ENCODE measurements at places on chromosomes 3 and 15. TPM values are rescaled to one million over a fixed set of nuclear protein-coding genes. Genes with fewer than 3 reads are reported as not detected.

The PAQR9 gene
- 0.56 TPM for polyA plus RNA-seq

- no peak for DNase-seq
Measured at GRCh38 chr3:141939759-141940158, 63.3 kb downstream of the ATP1B3 start.

DNA sequence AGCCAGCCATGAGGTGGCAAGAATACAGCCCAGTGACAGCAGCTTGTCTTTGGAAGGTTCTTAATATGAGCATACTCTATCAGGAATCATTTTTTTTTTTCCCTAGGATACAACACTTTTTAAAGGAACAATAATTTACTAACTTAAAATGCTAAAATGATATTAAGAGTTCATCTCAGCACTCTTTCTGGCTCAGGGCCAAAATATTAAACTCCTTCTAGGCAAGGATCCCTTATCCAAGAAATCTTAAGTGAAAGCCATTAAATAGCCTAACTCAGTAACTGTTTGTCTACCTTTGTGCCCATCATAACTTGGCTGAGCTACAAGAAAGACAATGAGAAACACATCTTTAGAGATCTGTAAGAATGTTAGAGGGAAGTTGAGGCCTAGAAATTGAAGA lies 529.5 kb upstream of the TGFBR2 start:
- DNase-seq: no peak

DNA sequence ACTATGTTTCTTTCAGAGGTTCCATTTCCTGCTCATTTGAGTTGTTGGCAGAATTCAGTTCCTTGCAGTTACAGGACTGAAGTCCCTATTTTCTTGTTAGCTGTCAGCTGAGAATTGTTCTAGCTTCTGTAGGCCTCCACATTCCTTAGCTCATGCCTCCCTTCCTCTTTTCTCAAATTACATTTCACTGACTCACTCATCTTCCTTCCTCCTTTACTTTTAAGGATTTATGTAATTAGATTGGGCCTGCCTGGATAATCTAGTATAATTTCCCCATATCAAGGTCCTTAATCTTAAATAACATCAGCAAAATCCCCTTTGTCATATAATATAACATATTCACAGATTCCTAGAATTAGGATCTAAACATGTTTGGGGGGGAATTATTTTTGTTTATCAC lies 40.6 kb upstream of the RBMS3 start:
- no peak for DNase-seq

The SIDT1 gene
- 2.8 TPM for polyA plus RNA-seq

The C2CD4B gene
- polyA plus RNA-seq: 0.75 TPM

The GUCA1C gene
- 0.27 TPM for polyA plus RNA-seq

- DNase-seq: no peak
Measured at GRCh38 chr3:31743331-31744089, 210.8 kb downstream of the STT3B start.

- no peak for DNase-seq
Measured at GRCh38 chr3:64185436-64185835, 39.8 kb downstream of the PRICKLE2 start.

DNA sequence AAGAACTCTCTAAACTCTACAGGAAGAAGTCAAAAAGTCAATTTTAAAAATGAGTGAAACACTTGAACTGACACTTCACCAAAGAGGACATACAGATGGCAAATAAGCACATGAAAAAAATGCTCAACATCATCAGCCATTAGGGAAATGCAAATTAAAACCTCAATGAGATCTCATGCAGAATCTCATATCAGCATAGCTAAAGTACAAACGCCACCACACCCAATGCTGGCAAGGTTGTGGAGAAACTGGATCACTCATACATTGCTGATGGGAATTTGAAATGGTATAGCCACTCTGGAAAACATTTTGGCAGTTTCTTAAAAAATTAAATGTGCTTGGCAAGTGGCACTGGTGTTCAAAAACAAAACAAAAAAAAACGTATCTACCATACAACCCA lies 34.2 kb downstream of the MEGF11 start:
- no peak for DNase-seq

DNA sequence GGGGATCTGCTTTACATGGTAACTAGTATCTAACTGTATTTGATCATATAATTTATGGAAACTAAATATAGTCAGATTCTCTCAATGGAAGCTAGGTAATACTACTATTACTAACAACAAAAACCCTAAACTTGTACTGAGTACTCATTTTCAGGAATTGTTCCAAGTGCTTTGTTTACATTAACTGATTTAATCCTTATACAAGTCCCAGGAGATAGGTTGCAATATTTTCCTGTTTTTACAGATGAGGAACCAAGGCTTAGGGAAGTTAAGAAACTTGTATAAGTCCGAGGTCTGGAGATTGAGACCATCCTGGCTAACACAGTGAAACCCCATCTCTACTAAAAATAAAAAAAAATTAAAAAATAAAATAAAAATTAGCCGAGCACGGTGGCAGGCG lies 7.5 kb upstream of the MTHFS start:
- no peak for DNase-seq

DNA sequence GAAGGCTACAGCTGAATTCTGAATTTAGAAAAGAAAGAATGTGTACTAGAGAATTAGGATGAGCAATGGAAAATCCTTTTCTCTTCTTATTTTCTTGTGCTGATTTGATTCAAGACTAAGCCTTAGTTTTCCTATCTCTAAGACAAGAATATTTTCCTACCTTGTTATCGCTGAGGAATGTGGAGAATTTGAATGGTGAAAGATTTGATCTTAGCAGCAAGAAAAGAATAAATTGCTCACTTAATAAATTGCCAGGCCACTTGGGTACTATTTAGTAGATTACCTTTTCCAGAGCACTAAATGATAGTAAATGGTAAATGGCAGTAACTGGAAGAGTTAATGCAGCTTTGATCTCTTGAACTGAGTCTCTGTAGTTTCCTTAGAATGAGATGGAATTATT lies 145.7 kb upstream of the MEIS2 start:
- DNase-seq: no peak

- no peak for DNase-seq
Measured at GRCh38 chr15:23763021-23763420, 75.9 kb upstream of the NDN start.

GRCh38 chr3:86938416-86939105 lies 52.4 kb downstream of the VGLL3 start:
- no peak for DNase-seq

DNA sequence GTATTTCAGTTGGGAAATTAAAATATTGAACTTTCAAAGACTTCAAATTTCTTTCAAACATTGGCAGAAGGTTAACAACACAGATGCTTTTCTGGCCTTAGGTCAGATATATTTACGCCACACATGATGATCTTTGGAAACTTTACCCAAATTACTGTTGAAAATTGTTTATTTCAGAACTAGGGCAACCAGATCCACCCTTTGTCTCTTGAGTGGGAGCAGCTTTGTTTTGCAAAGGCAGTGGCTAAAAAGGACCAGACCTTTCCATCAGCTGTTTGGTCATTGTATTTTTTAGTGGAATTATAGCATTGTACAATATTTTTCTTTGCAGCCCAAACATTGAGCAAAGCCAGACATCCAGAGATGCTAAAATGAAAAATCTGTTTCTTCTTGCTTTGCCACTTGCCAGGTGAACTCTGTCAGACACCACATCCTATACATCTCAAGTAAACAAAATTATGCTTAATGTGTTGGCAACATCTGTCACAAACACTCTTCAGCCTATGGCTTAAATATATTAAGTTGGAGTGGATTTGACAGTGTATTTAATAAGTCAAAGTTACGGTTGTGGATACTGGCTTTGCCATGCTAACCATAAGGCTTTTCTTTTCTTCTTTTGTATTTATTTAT lies 651.9 kb downstream of the RBMS3 start:
- no peak for DNase-seq

- no peak for DNase-seq
Measured at GRCh38 chr3:58254144-58254543, 16.6 kb downstream of the ABHD6 start.

The PRKCD gene
- 20.2 TPM for polyA plus RNA-seq

- DNase-seq: no peak
Measured at GRCh38 chr3:66265649-66266048, 44.8 kb downstream of the SLC25A26 start.

GRCh38 chr3:126063358-126063965 lies 20.5 kb downstream of the SLC41A3 start:
- DNase-seq: no peak

The SAXO2 gene
- polyA plus RNA-seq: 6.7 TPM

The P2RY14 gene
- 1.1 TPM for polyA plus RNA-seq

- DNase-seq: no peak
Measured at GRCh38 chr15:31508656-31509055, 182.0 kb downstream of the KLF13 start.

DNA sequence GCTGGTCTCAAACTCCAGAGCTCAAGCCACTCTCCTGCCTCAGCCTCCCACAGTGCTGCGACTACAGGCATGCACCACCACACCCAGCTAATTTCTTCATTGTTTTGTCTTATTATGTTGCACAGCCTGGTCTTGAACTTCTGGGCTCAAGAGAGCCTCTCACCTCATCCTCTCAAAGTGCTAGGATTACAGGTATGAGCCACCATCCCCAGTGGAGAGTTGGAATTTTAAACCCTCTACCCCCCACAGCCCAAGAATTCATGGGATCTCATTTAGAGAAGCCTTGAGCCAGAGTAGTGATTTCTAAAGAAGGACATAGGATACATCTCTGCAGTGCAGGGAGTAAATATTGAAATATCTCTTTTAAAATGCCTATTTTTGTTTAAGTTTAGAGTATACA lies 221.1 kb downstream of the CACNA2D3 start:
- no peak for DNase-seq

DNA sequence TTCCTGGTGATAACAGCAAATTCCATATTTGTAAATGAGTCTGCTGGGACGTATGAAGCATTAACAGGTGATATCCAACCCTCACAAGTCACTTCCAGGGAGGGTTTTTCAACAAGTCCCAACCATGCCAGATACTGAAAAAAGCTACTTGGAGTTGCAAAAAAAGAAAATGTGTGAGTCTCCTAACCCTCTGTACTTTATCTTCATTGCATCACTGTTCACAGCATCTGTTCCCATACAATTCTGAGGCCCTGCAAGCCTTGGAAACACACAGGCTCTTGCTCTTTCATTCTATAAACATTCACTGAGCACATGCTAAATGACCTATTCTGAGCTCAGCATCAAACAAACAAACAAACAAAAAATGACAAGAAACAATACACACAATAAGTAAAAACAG lies 120.8 kb downstream of the RFTN1 start:
- no peak for DNase-seq

DNA sequence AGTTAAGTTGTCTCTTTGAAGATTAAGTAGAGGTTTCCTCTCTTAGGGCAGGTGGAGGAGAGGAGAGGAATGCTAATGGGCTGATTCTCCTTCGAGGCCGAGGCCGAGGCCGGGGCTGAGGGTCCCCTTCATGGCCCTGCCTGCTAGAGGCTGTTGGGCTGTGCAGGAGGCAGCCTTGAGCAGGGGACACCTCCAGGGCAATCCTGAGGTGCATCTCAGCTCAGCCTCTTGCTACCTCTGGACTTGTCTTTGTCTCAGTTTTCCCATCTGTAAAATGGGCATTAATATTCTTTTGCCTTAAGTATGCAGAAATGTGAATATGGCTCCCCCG lies 97.7 kb upstream of the PRR20G start:
- no peak for DNase-seq

The RBP2 gene
- 0.48 TPM for polyA plus RNA-seq

GRCh38 chr3:80285388-80285787 lies 517.6 kb upstream of the ROBO1 start:
- DNase-seq: peak; percentile 8

GRCh38 chr3:127491909-127492308 lies 98.6 kb downstream of the TPRA1 start:
- no peak for DNase-seq

DNA sequence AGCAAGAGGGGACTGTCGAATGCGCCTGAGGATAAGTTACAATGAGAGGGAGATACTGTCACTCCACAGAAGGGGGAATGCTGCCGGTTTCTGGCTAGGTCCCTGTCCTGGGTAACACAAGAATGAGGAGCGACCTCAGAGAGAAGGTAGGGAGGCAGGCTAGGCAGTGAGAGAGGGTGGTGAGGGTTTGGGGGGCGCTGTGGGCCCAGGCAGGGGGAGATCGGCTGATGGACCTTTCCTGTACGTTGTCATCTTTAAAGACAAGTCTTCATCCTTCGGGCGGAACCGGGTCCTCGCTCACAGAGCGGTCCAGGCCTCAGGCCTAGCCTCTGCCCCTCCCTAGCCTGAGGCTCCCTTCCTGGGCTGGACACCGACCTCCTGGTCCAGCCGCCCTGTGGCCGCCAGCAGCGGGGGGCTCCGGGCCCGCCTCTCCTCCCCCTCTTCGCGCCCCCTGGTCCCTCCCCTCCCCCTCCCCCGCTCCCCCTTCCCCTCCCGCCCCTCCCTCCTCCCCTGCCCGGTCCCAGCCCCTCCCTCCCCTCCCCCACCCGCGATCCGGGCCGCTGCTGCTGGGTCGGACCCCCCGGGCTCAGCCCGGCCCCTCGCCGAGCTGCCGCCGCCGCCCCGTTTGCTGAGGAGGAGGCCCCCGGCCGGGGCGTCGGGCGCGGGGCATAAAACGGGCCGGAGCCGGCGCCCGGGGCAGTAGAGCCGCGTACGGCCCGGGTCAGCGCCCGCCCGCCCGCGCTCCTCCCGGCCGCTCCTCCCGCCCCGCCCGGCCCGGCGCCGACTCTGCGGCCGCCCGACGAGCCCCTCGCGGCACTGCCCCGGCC lies at the start of gene CHRD:
Gene CHRD, plus strand, starts transcription at position 697 of the 827 bp plus-strand sequence. CDS start 265 bp downstream, outside the sequence.
- no peak for DNase-seq

The RIOX2 gene
- 37.0 TPM for polyA plus RNA-seq

DNA sequence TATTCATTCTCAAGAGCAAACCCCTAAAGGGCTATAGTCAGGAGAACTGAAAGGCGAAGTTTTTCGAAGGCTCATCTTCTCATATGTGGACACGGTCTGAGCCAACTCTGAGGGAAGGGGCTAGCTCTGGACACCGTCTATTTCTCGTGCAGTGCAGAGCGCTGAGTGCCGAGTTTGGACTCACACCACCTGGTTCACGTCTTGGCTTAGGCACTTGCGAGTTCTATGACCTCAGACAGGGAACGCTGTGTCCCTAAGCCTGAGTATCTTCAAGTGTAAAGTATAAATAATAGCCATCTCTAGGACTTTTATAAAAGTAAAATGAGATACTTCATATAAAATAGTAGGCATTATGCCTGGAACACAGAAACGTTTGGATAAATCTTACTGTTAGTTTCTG lies 223.7 kb downstream of the FMN1 start:
- no peak for DNase-seq

DNA sequence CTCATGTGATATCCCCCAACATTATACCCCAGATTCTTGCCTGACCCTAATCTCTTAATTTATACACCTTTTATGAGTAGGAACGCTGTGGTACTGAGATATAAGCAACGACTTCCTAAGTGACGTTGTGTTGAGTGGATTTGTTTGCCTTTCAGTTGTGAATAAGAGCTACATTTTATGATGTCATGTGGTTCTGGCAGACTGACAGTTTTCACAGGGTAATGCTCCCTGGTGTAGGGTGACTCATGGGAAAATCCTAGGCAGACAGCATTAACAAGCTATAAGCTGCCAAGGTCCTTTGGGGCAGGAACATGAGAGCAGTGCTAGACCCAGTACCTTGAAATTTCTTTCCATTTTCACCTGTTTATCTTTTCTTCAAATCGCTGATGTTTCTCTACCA lies 11.2 kb downstream of the C3orf52 start:
- DNase-seq: no peak

The MKRN2OS gene
- 2.4 TPM for polyA plus RNA-seq

GRCh38 chr3:51709675-51710074 lies 2.8 kb downstream of the GRM2 start:
- no peak for DNase-seq

The TCAIM gene
- polyA plus RNA-seq: 28.8 TPM

- DNase-seq: no peak
Measured at GRCh38 chr3:143586576-143586975, 261.7 kb downstream of the SLC9A9 start.

Measured in left renal pelvis (tissue), 4 donors.